ENCODE measurements at places on chromosomes 12 and 14.
A peak's percentile ranks its signal among the peaks of the same experiment; 100 is the strongest.

DNA sequence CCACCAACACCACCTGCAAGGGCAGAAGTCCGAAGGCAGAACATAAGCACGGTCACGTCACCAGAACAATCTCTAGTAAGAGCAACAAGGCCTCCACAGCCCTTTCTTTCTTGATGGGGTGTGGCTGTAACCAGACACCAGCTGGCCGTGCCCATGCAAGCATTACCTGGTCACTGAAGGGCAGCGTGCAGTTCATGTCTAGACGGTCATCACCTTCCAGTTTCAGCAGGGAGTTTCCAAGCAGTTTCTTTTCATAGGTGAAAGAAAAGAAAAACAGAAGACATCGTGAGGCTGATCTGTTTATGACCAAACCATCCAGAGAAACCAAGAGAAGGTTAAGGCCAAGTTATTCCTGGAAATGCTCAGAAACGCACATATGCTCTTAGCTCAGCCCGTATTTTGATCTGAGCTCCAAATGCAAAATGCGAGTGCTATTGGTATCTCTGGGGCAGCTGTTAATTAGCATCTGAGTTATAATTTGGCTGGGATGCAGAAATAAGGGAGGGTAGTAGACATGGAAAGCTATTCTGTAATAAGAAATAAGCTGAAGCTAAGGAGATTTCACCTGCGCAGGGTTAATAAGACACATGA lies 42.5 kb downstream of the PRKAB1 start:
- no peak for DNase-seq

DNA sequence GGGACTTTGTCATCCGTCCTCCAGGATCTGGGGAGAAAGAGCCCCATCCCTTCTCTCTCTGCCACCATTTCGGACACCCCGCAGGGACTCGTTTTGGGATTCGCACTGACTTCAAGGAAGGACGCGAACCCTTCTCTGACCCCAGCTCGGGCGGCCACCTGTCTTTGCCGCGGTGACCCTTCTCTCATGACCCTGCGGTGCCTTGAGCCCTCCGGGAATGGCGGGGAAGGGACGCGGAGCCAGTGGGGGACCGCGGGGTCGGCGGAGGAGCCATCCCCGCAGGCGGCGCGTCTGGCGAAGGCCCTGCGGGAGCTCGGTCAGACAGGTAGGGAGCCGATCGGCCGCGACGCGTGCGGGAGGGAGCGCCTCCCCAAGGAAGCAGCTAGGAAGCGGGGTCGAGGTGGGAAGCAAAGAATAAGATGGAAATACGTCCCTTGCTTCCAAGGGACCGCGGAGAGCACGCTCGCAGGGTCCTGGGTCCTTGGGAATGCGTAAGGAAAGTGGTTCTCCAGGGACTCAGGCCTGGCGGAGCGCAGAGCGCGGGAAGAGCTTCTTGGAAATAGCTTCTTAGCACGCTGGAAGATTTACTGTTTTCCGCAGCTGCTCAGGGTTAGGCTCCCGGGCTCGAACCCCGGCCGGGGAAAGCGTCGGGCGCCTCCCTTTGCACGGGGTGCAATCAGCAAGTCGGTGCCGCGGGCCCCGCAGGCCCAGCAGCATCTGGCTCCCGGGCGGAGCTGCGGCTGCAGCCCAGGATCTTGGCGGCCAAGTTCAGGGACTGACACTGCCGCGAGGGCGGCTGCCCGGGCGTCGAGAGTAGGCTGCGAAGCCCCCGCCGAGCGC lies 457 bp downstream of the SOCS2 start:
- DNase-seq, result peak; percentile 64

DNA sequence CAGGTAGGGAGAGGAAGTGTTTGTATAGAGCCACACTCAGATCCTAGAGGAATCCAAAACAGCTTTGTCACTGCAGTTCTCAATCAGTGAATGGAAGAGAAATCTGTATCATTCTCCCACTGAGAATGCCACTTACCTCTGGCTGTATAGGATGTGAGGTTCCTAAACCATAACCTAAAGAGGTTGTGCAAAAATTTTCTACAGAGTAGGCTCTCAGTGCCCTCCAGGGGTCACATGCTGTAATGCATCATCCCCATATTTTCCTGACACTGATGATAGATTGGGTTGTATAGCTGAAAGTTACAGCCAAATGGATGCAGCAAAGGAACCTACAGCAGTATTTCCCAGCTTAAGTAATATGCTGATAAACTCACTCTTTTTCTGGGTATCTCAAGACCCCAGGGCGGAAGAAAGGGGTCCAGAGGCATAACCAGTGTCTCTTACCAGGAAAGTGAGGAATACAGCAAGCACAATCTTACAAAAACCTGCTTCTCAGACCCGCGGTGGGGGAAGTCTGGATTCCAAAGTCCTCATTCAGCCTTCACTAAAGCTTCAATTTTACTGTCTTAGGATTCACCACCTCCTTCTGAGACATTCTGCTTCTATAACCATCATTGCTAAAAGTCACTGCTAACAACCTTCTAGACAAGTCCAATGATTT lies 3.8 kb downstream of the BCDIN3D start:
- DNase-seq, result peak; percentile 57

DNA sequence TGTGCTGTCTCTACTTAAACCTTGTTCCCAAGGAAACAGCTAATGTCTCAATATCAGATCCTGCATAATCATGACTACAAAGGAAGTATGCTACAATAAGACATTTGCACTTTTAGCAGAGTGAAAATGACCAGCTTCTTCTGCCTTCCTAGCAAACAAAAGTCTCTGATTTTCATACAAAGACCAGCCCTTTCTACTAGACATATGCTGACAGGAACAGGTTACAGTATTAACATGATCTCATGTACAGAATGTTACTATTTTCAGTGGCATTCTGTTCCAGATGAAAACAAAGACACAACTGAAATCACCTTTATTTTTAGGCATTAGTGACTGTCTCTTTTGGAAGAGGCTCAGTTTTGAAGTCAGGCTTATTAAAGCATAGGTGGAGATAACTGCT lies 228.6 kb downstream of the MED13L start:
- no peak for DNase-seq

GRCh38 chr12:55996715-55997534 lies at the start of gene SUOX:
SUOX (plus strand) TSS chr12:55997276; CDS start chr12:56002222, 4,946 bp downstream.
- DNase-seq, result peak; percentile 85

DNA sequence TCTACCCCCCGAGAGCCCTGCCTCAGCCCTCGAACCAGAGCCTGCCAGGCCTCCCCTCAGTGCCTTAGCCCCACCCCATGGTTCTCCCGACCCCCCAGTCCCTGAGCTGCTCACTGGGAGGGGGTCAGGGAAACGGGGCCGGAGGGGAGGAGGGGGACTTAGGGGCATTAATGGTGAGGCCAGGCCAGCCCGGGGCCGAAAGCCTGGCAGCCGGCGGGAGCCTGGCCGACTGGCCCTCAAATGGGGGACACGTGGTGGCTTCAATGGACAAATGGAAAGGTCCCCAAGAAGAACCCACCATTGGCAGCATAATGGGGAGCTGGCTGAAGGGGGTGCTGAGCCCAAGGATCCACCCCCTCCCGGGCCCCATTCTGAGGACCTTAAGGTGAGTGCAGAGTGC lies 5.6 kb downstream of the MBD6 start:
- DNase-seq, result no peak

DNA sequence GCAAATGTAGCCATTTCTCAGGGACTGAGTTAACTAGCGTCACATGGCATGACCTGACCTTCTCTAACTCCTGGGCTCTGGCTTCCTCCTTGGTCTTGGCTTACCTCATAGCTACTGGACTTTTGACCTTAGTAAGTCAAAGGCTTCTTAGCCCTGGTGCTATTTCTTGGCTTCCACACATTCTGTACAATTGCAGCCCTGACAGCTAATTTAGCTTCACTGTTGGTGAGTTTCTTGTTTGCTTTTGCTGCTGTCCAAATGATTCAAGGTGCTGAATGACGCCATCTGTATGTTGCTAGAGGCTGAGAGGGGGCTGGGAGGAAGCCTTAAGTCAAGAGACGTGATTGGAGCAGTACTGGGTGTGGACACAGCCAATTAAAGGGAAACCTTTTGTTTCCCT lies 202.7 kb downstream of the PRKD1 start:
- no peak for DNase-seq

DNA sequence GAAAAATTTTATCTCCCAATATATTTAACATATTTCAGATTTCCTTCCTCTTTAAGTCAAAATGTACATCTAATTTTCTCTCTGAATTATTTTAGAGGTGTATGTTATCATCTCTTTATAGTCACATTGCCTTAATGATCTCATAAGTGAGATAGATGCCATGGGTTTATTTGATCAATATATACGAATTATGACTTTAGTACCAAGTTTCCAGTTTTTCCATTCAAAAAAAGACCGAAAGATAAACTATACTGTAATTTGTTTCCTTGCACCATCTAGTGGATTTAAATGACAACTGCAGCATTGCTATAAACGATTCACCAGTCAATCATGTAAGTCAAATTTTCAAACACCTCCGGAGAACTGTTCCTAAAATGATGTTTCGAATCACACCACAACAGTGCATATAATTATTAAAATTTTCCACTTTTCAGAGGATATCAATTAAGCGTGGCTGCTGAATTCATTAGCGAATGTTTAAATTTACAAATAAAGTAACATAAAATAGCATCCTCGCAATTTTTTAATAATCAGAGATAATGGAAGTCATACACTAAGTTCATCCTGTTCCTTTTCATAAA lies 419 bp upstream of the ATXN7L3B start:
- no peak for DNase-seq

DNA sequence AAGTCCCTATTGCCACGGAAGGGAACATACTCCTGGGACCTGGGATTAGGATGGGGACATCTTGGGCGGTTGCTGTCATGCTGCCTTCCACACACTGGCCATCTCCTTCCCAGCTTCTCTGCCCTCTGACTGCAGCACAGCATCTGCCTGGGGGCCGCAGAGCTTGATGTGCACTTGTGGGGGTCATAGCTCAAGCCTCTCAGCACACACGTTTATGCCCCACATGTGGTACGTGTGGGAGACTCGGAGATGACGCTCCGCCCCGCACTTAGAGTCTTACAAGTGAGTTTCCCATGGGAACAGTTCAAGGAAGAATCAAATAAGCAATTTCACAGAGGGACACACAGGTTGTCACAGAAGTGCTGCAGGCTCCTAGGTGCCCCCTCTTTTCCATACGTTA lies 8.6 kb downstream of the ACADS start:
- no peak for DNase-seq

DNA sequence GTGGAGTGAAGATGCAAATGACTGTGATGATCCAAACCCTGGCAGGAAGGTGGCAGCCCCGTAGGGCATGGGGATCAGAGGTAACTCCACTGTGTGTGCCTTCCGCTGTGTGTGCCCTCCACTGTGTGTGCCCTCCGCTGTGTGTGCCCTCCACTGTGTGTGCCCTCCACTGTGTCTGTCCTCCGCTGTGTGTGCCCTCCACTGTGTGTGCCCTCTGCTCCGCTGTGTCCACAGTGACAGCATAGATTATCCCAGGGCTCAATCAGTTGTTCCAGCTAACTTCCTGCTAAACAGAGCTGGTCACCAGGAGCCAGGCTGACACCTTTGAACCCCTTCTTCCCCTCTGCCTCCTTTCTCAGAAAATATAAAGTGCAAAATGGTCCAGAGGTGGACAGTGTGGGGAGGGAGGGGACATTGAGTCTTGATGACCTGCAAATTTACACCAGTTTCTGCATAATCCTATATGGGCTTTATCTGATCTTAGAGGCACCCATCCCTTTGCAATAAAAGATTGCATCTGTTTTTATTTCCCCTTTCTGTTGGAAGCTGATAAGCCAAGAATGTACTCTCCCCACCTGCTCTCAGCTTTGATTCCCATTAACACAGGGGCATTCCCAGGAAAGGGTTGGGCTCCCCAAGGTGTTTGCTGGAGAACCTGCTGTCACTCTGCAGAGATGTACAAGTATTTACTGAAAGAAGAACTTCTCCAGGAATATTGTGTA lies 21.6 kb upstream of the HNF1A start:
- DNase-seq, result no peak

- no peak for DNase-seq
Measured at GRCh38 chr12:32901553-32901952, 5.0 kb upstream of the PKP2 start.

DNA sequence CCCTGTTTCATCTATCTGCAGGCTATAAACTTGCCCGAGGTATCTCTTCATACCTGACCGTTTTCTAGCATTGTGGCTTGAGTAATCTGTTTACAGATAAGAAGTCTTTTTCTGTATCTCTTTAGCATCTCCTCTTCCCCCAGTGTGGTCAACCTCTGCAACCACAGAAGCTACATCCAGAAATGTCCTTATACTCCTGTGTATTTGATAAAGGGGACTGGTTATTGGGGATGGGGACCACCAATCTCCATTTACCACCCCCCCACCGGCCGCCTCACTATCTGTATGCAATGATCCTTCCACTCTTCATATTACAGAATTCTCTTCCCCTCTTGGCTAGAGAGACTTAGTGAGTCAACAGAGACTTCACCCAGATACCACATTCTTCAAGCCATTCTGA lies 3.4 kb upstream of the RPAP3 start:
- no peak for DNase-seq

GRCh38 chr12:47221256-47222023 lies 141.7 kb upstream of the AMIGO2 start:
- no peak for DNase-seq

DNA sequence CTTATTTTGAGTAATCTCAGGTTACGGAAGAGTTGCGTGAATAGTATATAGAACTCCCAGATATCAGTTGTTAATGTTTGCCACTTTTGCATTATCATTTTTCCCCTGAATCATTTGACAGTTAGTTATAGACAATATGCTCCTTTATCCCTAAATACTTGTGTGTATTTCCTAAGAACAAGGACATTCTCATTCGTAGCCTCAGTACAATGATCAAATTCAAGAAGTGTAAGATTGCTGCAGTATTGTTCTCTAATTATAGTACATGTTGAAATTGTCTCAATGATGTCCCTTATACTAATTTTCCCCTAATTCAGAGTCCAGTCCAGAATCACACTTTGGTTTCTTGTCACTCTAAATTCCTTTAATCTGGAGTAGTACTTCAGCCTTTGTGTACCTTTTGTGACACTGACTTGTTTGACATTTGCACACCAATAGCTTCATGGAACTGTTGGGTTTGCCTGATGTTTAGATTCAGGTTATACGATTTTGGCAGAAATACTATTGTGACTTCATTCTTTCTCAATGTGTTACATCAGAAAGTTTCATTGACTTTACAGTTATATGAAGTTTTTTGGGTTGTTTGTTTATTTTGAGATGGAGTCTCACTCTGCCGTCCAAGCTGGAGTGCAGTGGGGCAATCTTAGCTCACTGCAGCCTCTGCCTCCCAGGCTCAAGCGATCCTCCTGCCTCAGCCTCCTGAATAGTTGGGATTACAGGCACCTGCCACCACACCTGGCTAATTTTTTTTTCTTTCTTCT lies 13.1 kb downstream of the DYNC1H1 start:
- no peak for DNase-seq

DNA sequence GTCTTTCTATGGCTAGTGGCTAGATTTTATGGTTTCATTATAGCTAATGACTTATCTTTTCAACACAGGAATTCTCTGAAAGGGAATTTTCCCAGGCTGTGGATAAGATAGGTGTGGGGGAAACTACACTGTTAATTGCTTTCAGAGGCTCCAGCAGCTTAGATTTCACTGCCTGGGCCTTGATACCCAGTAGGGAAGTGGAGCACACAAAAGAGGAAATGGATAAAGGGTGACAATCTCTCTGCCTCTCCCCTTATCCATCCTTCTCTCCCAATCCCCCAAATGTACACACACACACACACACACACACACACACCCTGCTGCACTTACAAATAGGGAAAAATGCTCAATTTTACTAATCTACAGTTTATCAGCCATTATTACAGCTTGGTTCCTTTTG lies 19.1 kb downstream of the SIX4 start:
- no peak for DNase-seq

Data from D341Med (cell line).